ENCODE measurements at places on chromosomes 1 and 21.

- peak; percentile 23 for DNase-seq
Measured at GRCh38 chr1:221032637-221033280, 153.5 kb downstream of the HLX start.

- no peak for DNase-seq
Measured at GRCh38 chr1:172820475-172821158, 161.7 kb downstream of the FASLG start.

DNA sequence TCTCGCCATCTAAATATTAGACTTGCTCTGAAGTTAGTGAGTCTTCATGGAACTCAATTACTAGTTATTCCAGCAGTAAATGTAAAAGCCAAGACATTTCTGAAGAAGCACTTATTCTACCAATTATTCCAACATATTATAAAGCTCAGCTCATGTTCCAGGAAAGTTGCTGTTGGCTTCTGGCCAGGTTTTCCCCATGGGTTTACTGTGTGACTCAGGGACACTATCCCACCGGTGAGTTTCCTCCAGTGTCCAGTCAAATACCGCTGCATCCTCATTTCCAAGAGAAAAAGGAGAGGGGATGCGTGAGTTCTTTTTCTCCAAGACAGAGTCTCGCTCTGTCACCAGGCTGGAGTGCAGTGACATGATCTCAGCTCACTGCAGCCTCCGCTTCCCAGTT, 9.2 kb upstream of the HHIPL2 start:
- no peak for DNase-seq

DNA sequence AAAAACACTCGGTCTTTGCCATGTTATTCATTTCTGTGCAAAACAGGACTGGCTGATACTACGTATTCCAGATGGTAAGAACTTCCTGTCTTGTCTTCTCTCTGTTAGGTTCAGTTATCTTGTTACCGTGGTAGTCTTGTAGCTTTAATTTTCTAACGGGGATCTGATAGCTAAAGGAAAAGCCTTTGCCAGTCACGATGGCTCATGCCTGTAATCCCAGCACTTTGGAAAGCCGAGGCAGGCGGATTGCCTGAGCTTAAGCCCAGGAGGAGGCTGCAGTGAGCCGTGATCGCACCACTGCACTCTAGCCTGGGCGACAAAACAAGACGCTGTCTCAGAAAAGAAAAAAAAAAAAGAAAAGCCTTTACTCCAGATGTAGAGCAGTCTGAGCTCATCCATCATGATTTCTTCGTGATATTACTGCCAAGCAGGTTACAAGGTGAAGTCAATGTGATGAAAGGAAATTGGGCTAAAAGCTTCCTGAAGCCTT, 11.1 kb upstream of the MSTO1 start:
- DNase-seq: peak; percentile 19

DNA sequence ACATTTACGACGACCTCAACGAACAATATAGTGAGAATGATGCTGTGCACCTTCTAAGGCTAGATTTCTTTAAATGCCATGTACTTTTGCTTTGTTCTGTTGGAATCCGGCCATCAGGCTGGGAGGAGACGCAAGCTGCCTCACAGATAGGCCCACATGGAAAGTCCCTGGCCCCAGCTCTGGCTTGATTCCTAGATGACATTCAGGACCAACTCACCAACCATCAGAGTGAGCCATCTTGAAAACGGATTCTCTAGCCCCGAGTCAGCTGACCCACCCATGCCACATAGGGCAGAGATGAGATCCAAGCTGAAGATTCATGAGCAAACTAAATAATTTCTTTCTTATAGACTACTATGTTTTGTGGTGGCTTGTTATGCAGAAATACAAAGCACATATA, 164.4 kb downstream of the ZNF281 start:
- peak; percentile 8 for DNase-seq

DNA sequence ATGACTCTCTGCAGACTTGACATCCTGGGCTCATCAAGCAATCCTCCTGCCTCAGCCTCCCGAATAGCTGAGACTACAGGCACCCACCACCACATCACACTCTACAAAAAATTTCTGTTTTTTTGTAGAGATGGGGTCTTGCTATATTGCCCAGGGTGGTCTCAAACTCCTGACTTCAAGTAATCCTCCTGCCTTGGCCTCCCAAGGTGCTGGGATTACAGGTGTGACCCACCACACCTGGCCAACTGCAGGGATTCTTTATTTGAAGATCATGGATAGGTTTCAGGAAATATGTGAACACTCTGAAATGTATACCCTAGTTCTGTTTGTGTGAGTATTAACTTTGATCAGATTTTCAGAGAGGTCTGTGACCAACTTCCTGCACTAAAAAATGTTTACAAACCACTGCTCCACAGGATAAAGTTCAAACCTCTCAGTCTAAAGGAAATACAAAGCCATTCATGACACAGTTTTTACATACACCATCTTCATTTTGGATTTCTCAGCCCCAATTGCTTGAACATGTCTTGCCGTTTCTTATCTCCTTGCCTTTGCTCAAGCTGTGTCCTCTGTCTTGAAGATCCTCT, 252.3 kb upstream of the FGGY start:
- no peak for DNase-seq

DNA sequence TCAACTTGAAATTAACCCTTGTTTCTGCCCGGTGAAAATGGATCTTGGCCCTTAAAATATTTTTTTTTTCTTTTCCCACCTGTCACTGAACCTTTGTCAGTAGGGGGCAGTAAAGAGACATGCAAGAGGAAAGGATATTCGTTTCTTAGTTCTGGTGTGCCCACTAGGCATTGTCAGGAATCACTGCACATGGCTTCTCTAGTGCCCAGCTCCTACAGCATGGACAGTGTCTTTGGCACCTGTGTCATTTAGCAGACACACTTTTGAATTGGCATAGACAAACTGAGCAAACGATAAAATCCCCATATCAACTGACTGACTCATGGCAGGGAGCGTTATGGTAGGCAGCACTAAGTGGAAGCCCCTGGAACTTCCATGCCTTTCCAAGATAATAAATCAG, 1048.1 kb downstream of the BRINP3 start:
- DNase-seq: no peak

GRCh38 chr1:6586404-6586816, 6.6 kb downstream of the ZBTB48 start:
- no peak for DNase-seq

- DNase-seq: peak; percentile 65
Measured at GRCh38 chr1:66532798-66533783, 862 bp upstream of the SGIP1 start.

DNA sequence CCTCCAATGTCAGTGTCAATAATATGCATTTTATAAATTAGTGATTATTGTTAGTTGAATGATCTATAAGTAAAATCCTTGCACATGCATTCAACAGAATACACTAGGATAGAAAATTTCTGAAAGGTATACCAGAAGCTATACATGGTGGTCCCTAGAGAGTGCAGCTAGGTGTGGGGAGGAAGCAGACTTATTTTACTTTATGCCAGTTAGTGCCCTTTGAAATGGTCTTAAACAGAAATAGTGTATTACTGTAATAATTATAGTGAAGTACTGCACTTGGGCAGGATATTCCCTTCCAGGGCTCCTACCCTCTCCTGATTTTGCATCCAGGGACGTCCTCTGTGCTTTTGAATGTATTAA, 23.2 kb upstream of the WDR26 start:
- DNase-seq: no peak

DNA sequence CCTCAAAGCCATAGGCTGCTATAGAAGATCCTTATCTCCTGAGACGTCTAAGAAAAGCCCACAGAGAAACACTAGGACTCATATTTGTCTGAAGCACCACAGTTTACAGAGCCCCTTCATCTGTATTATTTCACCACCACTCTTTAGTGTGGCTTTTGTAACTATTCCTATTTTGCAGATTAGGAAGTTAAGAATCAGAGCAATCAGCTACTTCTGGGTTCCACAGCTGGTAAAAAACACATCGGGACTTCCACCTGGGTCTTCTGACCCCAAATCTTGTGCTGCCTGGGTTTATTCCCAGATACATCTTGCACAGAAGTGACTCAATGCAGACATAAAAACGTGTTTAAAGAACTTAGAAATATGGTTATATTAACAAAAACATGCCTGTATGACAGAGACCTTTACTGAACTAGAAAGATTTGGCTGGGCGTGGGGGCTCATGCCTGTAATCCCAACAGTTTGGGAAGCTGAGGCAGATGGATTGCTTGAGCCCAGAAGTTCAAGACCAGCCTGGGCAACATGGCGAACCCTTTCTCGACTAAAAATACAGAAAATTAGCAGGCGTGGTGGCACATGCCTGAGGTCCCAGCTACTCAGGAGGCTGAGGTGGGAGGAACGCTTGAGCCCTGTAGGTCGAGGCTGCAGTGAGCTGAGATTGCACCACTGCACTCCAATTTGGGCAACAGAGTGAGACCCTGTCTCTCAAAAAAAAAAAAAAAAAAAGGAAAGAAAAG, 40.9 kb downstream of the ELK4 start:
- DNase-seq: no peak

GRCh38 chr1:53155534-53155933, 13.1 kb upstream of the SLC1A7 start:
- no peak for DNase-seq

- DNase-seq: no peak
Measured at GRCh38 chr1:67700692-67701410, 15.8 kb downstream of the GADD45A start.

GRCh38 chr1:37250371-37250770, 216.1 kb upstream of the GRIK3 start:
- no peak for DNase-seq

DNA sequence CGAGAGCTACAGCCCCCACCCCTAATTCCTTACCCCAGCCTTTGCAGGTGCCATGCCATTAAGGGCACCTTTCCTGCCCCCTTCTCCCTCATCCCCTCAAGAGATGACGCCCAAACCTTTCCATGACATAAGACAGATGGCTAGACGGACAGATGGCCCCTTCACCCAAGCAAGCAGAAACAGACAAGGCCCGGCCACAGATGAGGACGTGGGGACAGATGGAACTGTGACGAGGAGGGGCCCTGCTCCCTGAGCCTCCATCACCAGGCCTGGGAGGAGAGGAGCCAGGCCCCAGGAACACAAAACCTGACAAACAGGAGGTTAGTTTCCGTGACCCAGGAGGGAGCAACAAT, 24.7 kb upstream of the PEF1 start:
- no peak for DNase-seq

DNA sequence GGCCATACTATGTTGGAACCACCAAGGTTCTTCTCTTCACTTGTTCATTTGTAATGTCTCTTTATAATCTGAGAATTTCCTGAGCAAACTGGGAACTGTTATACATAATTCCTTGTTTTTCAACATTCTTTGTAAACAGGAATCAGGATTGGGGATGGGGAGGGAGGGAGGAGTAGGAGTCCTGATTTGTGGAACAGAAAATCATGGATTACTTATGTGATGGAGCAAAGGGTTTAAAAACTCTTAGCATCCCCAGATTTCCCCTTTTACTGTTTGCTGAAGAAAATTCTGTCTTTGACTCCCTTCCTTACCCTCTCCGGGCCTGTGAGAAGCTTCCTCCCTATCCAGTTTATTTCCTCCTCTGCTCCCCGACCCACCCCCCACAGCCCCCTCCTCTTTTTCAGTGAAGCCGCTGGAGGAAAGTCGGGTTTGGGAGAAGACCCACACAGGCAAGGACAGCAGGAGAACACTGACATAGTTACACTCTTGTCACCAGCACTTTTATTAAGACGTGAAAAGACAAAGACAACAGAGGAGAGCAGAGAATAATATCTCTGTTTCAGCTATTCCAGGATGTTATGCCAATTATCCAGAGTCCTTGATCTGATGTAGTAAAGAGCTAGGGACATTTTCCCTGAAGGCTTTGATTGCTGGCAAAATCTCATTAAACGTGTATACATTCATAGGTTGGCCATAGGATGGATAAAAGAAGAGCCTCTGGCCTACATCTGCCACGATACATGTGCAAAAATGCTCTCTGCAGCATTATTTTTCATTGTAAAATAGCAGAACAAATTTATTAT, 4.6 kb upstream of the NBPF1 start:
- no peak for DNase-seq

GRCh38 chr1:62144238-62144831, 50.3 kb upstream of the L1TD1 start:
- peak; percentile 66 for DNase-seq

DNA sequence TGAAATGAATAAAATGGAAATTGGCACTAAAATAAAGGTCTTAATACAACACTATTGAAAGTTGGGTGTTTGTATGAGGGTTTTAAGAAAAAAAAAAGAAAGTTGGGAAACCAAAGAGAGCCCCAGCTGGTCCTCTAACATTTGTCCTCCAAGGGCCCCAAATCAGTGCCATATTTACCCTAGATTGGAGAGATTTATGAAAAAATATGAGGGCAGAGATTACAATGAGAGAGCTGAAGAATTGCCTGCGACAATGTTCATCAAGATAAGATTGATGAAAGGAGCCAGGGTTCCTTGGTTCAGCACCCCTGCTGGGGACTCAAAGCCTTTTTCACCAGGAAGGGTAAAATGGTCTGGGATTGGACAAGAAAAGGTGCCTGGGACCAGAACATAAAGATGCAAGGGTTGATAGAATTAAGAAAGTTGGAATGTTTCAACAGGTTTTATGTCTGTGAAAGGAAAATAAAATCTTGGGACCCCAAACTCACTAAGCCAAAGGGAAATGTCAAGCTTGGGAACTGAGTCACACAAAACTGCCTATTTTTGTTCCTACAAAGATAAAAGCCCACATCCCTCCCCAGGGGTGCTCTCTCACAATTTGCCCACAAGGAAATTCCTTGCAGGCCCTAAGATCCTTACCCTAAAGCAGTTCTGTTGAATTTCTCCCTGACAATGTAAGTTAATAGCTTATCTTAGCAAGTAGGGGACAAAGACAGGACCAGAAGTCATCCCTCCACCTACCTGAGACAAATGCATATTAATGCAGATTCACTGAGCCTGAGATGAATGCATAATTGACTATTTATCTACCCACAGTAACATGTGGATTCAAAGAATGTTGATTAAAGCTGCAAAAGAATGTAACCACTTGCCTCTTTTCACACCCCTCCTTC, 26.8 kb downstream of the CBR1 start:
- DNase-seq: no peak

- DNase-seq: peak; percentile 31
Measured at GRCh38 chr1:156281693-156282478, 739 bp downstream of the SMG5 start.

GRCh38 chr1:154878371-154879037, 8.4 kb upstream of the KCNN3 start:
- DNase-seq: peak; percentile 90

DNA sequence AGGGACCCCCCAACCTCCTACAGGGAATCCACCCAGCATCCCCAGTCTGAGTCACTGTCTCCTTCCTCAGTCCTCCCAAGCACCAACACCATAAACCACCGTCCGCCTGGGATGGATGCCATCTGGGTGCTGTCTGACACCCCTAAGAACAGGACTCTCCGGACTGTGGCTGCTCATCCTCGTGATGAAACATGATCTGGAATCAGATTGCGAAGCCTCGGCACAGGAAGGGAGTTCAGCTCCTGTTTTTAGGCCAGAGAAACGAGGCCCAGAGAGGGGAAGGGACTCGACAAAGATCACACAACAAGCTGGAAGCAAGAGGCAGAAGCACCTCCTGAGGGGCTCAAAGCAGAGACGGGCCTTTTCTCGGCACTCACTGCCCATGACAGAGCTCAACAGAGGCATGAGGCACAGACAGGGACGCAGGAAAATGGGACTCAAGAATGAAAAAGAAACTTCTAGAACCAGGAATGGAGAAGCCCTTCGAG, 8.4 kb downstream of the KCNN3 start:
- peak; percentile 52 for DNase-seq

Measured in GM03348 (cell line).